ENCODE measurements at places on chromosomes 1 and 21.

DNA sequence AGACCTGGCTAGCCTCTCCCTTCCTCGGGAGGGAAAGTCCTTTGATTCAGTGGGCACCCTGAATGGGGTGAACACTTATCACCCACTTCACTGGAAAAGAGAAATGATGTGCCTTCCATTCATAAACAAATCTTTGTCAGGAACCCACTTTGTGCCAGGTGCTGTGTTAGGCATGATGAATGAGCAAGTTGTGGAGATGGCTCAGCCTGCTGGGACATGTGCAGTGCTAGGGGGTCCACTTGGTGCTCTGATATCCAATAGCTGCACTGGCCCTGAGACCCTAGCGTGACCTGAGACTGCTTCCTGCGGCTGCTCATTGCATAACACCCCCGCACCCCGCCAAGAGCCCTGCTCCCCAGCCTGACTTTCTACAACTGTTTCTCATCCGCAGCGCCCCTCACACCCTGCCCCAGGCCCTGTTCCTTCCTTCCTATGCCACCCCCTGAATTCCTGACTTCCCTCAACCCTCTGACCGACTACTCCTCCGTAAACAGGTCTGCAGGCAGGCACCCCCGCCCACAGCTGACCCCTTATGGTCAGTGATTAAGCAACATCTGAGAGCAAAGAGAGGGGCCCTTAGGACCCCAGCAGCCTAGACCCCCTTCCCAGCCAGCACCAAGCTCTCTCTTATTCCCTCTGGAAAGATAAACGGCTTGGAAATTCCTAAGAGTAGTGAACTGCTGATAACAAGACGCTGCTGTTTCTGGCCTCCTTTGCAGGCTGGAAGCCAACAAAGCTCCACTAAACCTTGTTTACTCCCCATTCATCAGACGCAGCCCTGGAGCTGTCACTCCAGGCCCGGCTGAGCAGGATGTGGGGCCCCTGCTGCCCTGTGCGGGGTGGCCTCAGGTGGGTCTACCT lies 12.9 kb downstream of the CSRP1 start:
- DNase-seq: no peak

DNA sequence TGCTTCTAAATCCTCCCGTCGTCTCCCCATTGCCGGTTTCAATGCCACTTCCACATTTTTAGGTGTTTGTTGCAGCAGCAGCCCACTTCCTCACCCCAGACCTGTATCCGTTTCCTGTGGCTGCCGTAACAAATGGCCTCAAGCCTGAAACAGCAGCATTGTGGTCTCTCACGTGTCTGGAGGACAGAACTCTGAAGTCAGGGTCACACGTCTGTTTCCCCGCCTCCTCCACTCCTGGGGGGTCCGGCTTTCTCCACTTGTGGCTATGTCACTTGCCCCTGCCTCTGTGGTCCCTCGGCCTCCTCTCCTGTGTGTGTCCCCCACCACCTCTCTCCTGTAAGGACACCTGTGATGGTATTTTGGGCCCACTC lies 21.8 kb downstream of the TRPM2 start:
- no peak for DNase-seq

- DNase-seq: no peak
Measured at GRCh38 chr1:62875676-62876075, 91.7 kb downstream of the ATG4C start.

- no peak for DNase-seq
Measured at GRCh38 chr1:229693129-229693900, 67.3 kb downstream of the URB2 start.

- peak; percentile 40 for DNase-seq
Measured at GRCh38 chr21:45643021-45643980, at the start of gene PCBP3. PCBP3 (plus strand) TSS chr21:45643725; CDS start chr21:45850086, 206,361 bp downstream.

- DNase-seq: no peak
Measured at GRCh38 chr1:22916471-22916820, 56.2 kb downstream of the LACTBL1 start.

- DNase-seq: no peak
Measured at GRCh38 chr1:228736844-228737445, 1.7 kb downstream of the RHOU start.

DNA sequence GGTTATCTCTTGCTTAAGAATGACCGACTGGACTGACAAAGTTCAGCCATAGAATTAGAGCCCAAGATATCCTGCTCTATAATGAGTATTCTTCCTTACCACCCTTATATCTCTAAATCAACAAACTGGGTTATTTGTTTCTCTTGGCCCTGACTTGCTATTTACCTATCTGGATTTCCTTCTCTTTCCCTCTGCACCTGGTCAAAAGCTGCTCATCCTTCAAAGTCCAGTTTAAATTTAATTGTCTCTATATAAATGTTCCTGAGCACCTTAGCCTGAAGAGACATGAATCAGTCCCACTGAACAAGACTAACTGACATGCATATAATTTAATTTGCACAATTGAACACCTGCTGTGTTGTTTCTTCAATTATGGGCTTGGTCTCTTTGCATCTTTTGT lies 127.1 kb upstream of the KCNJ15 start:
- no peak for DNase-seq

GRCh38 chr21:38498057-38498833 lies at the start of gene ERG:
ERG (minus strand) TSS chr21:38498477; CDS start chr21:38498380, 97 bp downstream.
- no peak for DNase-seq

GRCh38 chr21:32189688-32190483 lies 89.0 kb downstream of the MIS18A start:
- no peak for DNase-seq

- no peak for DNase-seq
Measured at GRCh38 chr1:49552101-49552500, 471.7 kb downstream of the AGBL4 start.

DNA sequence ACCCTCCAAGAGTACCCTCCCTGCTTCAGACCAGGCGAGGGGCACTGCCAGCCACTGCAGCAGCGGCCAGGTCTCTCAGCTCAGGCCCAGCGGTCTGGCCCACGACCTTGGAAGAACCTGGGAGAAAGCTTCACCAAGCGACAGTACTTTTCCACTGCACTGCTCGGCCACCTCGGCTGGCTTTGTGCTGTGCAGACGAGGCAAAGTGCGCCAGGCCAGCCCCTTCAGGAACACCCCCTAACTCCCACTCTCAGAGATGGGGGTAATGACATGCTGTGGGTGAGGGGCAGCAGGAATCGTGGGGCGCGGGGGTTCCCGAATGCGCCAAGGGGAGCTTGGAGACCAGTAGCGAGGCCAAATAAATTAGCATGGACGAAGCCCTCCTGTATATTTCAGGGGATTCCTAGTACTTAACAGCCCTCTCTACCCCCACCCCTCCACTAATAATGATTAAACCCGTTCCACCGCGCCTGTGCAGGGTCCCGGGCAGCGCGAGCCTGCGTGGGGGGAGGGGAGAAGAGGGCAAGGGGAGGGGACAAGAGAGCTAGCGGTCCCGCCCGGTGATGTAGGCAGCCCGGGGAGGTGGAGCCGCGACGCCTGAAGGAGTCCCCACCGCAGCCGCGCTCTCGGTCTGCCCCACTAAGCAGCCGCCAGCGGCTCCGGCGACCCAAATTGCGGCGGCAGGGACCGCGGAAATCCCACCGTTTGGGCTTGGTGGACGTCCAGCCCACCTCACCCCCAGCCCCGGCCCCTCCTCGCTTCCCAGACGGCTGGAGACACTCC lies at the start of gene FAM43B:
TSS of gene FAM43B (plus strand) at position 629 of the 783 bp plus-strand sequence. CDS start 401 bp downstream, outside the sequence.
- no peak for DNase-seq

DNA sequence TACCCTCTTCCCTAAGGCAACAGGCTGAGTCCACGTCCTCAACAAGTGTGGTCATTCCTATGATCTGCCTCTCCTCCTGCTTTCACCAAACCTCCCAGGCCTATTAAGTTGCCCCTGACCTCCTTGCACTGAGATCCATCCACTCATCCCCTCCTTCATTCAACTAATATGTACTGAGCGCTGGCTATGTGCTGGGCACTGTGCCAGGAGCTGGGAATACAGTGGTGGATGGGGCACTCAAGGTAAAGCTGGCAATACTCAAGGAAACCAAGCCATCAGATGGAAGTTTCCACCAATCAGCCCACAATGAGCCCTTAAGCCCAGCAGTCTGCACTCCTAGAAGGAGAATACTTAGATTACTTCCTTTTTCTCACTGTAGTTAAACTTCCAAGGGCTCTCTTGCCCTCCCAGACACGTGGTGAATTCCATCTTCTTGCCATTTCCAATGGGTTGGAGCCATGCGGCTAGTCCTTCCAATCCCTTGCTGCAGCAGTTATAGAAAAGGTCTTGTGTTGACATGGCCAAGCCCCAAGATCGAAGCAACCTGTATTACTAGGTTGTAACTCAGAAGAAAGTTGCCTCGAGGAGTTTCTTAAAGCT lies 279.9 kb upstream of the RUNX1 start:
- no peak for DNase-seq

GRCh38 chr21:44724926-44725325 lies 13.6 kb upstream of the TSPEAR start:
- DNase-seq: no peak

GRCh38 chr1:101507547-101507971 lies 270.7 kb downstream of the S1PR1 start:
- DNase-seq: no peak

- no peak for DNase-seq
Measured at GRCh38 chr1:229597877-229598276, 28.0 kb downstream of the TAF5L start.

GRCh38 chr21:35833991-35834390 lies 226.3 kb downstream of the SETD4 start:
- DNase-seq: no peak

- no peak for DNase-seq
Measured at GRCh38 chr1:16367258-16367967, 371 bp downstream of the SZRD1 start.

- DNase-seq: no peak
Measured at GRCh38 chr1:175572932-175573868, 170.2 kb downstream of the TNR start.

GRCh38 chr1:211479624-211480023 lies 12.3 kb downstream of the RD3 start:
- DNase-seq: no peak

DNA sequence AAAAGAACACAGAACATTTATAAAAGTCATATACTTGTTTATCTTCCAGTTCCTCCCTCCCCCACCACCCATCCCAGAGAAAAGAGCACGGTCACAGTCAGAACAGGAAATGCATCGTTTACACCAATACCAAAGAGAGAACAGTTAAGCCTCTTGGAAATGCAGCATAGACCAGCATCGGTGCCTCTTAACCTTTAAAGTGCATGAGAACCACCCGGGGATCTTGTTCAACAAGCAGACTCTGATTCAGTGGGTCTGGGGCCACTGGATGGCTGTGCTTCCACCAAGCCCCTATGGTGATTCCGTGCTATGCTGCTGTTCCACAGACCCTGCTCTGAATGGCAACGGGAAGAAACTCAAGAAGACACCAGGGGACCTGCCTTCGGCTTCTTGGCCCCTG lies 19.2 kb downstream of the FAM89A start:
- DNase-seq: peak; percentile 35

DNA sequence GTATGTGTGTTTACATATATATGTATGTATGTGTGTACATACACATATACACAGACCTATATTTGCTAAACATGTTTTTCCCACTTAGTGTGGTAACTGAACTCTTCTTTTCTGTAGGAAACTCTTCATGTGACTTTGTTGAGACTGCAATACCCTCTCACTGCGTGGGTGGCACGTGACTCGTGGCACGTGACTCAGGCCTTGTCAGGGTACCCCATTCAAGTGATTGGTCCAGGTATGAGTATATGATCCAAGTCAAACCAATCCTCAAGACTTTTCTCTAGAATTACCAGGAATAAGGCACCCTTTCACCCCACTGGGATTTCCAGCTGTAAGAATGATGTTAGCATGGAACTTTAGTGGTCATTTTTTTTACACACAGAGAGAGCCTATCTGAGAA lies 149.2 kb upstream of the KCNK2 start:
- DNase-seq: no peak

- no peak for DNase-seq
Measured at GRCh38 chr1:208183977-208184911, 59.9 kb downstream of the PLXNA2 start.

- DNase-seq: no peak
Measured at GRCh38 chr1:96072021-96072420, 649.6 kb upstream of the PTBP2 start.
